CD4-positive, alpha-beta T cell treated with Interleukin-6 for 4 hours (primary cell): ENCODE measurements at places on chromosomes 5 and 9.

DNA sequence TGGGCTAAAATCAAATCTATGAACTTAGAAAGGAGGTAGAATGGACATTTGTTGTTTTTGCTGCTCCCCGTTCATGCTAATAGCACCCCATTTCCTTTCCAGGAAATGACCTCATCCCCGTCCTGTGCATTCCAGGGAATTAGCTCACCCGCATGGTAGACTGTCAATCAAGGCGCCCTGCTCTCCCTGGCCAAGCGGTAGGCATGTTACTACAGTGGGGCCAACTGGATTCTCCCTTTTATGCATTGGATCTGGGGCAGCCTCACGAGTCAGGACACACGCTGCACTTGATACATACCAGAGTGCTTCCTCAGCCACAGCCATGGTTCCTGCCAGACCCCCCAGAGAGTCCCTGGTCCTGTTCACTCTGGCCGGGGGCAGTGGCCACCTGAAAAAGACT lies 111.0 kb upstream of the PTCH1 start:
- no peak for DNase-seq

DNA sequence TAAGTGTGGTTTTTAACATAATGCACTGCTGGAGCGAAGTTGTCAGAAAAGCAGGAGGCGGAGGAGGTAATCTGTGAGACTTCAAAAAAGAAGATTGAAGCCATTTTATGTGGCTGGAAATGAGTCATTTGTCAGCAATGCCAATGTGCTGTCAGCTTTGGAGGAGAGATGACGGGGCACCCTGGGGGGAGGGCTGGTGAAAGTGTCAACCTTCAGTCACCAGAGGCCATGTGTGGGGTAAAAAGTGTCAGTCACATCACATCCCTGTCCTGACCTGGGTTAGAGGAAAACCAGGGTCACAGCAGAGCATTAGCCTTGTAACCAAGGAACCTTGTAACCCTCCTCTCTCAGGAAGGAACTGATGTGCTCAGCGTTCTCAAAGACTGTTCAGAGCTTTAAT lies 59.1 kb downstream of the TLR4 start:
- DNase-seq, result no peak

DNA sequence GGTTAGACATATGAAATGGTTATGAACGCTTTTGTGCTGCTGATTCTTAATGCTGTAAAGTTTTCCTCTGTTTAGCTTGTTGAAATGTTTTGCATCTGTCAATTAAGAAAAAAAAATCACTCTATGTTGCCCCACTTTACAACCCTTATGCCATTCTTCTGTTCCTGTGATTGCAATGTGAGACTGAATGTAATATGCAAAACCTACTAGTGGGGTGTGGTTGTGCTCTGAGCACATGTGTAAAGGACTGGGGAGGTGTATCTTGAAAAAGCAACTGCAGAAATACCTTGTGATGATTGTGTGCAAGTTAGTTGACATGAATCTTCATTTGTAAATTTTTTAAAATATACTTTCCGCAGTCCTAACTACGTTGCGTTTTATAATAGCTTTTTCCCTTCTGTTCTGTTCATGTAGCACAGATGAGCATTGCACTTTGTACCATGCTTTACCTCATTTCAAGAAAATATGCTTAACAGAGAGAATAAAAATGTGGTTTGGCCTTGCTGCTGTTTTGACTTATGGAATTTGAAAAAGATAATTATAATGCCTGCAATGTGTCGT lies 357.0 kb upstream of the PIK3R1 start:
- no peak for DNase-seq

GRCh38 chr5:58108511-58108910 lies 351.4 kb downstream of the PLK2 start:
- DNase-seq, result no peak

GRCh38 chr5:169333518-169333917 lies 32.6 kb upstream of the SLIT3 start:
- no peak for DNase-seq

DNA sequence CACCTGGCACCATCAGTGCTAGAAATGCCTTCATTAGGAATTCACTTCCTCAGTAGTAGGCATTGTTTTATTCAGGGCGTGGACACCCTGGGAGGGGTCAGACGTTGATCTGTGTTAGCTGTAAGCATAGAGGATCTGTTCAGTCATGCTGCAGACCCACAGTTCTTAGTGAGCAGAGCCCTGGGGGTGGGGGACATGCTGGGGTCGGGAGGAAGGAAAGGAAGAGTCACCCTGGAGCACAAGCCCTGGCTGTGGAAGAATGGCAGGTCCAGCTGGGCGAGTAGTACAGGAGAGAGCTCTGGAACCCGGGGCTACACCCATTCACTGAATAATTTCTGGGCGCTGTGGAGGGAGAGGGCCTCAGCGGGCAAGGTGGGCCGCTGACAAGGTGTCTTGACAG lies 172.5 kb downstream of the FSTL4 start:
- DNase-seq, result no peak

DNA sequence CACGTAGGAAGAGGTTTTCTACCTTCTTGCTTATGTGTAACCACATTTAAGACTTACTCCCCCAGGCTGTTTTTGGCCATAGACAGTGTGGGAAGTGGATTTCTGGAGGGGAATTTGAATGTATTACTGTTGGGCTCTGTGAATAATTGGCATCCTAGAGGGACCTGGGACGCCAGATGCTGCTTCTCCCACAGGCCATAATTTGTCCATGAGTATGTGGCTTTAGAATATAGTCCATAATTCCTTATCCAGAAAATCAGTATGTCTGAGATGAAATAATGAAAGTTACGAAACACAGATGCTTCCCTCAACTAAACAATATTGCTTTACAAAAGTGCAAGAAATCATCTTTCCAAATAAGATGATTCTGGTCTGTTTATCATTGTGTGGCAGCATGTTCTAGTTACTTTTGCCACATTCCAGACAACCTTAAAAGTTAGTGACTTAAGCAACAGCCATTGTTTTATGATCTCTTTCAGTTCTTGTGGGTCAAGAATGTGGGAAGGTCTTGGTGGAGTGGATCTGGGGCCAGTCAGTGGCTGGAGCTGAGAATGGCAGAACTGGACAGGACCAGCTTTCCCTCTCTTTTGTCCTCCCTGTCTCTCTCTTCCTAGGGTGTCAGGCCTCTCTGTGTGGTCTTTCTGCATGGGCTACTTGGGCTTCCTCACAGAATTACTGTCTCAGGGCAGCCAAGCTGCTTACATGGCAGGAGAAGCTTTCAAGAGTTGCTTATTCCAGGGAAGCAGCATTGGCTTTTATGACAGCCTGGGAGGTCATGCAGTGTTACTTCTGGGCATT lies 79.4 kb downstream of the FBXL7 start:
- DNase-seq, result no peak

DNA sequence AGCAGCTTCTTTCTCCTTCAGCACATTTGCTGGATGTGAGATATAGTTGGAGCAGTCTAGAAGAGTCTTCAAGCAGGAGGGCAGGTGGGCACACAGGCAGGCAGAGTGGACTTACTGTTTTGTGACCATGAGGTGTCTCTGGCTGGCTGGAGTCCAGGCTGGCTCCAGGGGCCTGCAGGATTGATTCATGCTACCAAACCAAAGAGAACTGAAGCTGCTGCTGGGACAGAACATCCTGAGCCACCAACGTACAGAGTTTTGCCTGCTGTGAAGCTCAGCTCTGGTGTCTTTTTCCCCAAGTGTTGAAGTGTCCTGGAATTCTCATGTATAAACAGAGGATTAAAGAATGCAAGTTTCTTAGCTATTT lies 45.7 kb downstream of the CYSTM1 start:
- DNase-seq, result no peak

GRCh38 chr5:116942622-116943021 lies 368.0 kb upstream of the SEMA6A start:
- DNase-seq, result no peak

DNA sequence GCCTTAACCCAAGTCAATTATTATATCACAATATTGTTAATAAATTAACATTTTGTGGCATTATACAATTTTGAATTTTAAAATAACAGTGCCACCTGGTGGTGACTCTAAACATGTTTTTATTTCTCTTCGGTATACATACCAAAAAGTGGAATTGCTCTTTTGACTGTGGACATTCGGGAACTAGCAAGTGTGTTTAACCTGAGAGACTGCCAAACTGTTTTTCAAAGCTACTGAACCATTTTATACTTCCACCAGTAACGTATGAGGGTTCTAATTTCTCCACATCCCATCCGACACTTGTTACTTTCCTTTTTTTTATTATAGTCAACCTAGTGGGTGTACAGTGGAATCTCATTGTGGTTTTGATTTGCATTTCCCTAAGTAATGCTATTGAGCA lies 18.3 kb upstream of the HSDL2 start:
- peak; percentile 33 for DNase-seq

DNA sequence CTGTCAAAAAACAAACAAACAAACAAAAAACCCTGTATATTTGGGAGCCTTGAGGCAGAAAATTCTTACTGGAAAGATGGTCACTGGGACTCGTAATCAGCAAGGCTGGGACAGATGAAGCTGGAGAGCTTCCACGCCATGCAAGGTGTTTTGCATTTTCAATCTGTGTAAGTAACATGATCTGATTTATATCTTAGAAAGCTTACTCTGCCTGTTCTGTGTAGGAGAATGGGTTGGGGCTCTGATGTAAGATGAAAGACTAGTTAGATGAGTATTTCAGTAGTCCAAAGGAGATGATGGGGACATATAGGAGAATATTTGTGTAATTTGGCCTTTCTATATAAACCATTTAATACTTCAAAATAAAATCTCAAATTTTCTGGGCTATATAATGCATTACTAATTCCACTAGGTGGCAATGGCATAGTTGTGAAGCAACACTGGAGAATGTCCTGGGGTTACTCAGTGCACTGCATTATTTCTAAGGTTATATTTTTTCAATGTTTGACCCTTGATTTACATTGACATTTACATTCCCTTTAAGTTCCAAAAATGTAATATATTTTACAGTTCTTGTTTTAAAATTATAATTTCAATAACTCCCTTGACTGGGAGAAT lies 21.9 kb upstream of the FSD1L start:
- DNase-seq, result no peak

GRCh38 chr5:38551030-38552017 lies 5.1 kb downstream of the LIFR start:
- no peak for DNase-seq

- no peak for DNase-seq
Measured at GRCh38 chr9:114837923-114838322, 32.1 kb upstream of the TNFSF15 start.

GRCh38 chr5:38029397-38030065 lies 189.7 kb upstream of the GDNF start:
- DNase-seq, result no peak

GRCh38 chr9:19102181-19102630 lies 498 bp downstream of the HAUS6 start:
- peak; percentile 43 for DNase-seq

GRCh38 chr5:113373426-113373825 lies 61.4 kb downstream of the TSSK1B start:
- DNase-seq, result no peak

DNA sequence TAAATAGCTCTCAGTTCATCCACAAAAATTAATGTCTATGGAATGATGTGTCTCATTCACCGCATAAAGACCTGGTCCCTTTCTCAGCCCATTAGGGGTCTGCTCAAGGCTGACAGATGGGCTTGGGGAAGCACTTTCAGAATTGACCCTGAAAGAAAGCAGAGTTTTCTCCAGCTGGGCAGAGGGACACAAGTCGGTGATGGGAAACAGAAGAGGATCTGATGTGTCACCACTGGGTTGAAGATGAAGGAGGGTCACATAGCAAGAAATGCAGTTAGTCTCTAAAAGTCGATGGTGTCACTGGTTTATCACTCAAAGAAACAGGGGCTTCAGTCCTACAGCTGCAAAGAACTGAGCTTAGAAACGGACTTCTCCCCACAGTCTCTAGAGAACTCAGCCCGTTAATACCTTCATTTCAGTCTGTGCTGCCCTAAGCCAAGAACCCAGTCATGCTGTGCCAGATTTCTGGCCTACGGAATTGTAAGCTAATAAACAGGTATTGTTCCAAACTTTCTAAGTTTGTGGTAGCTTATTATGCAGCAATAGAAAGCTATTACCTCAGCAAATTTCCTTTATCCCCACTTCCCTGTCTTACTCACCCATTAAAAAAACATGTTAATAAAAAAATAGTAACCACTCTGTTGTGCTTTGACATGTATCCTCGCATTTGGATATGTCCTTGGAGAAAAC lies 64.6 kb downstream of the ADAMTS12 start:
- no peak for DNase-seq

DNA sequence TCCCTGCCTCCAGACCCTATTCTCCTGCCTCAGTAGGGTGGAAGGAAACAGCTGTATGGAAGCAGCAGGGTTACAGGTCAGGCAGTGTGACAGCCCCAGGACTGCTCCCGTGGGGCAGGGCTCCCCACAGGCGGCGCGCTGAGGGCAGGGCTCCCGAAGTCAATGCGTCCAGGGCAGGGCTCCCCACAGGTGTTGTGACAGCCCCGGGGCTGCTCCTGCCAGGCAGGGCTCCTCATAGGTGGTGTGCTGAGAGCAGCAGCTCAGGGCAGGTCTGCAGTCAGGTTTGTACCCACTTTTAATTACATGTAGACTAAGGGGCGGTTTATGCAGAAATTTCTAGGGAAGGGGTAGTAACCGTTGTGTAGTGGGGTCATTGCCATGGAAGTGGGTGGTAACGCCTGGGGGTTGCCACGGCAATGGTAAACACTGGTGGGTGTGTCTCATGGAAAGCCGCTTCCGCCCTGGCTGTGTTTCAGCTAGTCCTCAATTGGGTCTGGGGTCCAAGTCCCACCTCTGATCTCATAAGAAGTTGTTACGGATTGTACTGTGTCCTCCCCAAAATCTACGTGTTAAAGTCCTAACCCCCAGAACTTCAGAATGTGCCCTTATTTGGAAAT lies 16.7 kb upstream of the TERT start:
- DNase-seq, result no peak

- DNase-seq, result no peak
Measured at GRCh38 chr9:8474937-8475336, 675.4 kb upstream of the DMAC1 start.

DNA sequence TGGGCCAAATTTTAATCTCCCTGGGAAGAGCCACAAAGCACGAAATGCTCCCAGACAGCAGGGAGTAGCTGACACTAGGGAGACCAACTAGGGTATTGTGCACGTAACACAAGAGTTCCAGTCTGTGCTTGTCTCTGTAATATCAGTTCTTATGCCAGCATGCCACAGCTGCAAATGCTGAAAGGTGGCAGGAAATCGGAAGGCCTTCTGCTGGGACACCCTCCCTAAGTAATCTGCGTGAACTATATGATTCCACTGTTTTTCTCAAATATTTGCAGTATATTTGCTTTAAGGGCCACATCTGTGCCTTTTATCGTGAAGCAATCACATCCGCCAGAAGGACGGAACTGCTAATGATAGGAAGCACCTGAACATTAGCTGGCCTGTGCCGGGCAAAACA lies 12.6 kb downstream of the VLDLR start:
- no peak for DNase-seq
